Hindlimb muscle (tissue), 1 donor: ENCODE measurements at places on chromosomes 2 and 18.

DNA sequence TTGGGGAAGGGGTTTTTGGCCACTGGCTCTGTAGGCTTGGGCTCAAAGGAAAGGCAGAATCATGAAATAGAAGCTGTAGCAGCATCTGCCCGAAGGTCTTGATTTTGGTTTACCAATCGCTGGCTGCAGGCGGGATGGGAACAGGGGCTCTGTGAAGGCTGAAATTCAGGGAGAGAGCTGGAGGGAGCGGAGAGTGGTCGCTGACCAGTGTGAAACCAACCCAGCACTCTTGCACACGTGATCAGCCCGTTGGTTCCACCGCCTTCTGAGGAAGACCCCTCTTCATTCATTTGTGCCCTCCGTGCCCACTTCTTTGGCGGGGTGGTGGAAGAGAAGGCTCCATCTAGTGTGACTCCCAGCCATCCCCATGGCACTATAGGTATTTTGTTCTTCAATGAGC is 82.6 kb downstream of the KLHL29 start:
- DNase-seq = no peak

GRCh38 chr2:150182566-150183235 is 304.8 kb downstream of the RND3 start:
- no peak for DNase-seq

GRCh38 chr2:126750506-126750905 is 94.5 kb downstream of the GYPC start:
- DNase-seq = no peak

- DNase-seq = no peak
Measured at GRCh38 chr2:176677746-176678265, 408.6 kb downstream of the MTX2 start.

DNA sequence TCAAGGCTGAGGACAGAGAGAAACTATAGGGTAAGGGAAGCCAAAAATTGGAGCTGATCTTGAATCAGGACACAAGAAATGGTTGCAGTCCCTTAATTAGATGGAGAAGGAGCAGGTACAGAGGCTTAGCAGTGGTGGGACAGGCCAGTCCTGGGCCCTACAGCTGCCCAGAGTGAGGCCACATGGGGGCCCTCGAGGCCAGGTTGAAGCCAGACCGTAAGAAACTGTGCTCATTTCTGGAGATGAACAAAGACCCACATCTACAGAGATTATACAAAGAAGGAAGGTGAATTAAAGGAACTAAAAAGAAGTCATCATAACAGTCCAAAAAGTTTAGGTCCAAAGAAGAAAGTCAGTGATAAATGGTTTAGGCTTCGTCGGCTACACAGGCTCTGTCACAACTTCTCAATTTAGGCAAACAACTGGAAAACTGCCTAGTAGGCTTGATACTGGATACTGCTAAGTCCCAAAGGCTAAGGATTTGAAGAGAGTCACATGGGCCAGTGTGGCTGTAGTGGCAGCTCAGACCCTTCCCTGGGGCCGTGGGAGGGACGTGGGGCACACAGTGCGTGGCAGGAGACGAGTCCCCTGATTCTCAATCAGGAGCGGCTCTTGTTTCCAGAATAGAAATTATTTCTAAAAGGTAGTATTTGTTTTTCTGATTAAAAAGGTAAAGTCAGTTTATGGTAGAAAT is 50.4 kb upstream of the CNGA3 start:
- no peak for DNase-seq

- DNase-seq = no peak
Measured at GRCh38 chr18:50439460-50440015, 64.7 kb downstream of the SKA1 start.

GRCh38 chr18:63258749-63259566 is 60.6 kb downstream of the BCL2 start:
- DNase-seq = no peak

DNA sequence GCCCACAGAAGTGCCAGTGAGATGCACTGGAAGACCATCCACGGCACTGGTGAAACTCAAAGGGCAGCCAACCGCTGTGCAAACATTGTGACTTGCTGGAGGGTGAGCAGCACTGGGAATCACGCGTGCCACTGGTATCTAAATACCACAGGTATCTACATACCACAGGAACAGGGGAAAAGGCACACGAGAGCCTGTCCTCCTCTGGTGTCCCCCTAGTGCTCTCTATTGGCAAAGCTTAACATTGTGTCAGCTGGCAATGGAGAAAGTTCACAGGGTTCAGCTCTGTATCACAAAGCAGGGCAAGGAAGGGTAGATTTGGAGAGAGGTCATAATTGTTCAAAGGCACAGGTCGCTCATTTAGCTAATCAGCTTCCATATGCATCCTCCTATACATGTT is 12.6 kb upstream of the SEC11C start:
- no peak for DNase-seq

DNA sequence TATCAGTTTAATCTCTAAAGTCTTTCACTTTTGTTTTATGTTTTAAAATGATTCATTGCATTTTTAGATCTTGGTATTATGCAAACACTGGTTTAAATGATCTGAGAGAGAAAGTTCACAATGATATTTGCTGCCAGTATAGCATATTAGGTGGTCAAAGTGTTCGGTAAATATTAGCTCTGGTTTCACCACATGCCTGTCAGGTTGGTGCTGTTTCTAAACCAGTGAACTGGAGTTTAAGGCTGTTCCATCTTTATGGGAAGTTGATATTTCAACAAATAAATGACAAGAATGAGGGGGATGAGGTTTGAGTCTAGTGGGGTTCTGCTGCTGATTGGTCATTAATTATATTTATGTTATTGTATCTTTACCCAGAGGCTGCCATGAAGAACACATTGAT is 436.4 kb downstream of the DCDC2C start:
- DNase-seq = no peak
